ENCODE measurements at places on chromosomes 7 and 10. TPM values are rescaled to one million over a fixed set of nuclear protein-coding genes. Genes with fewer than 3 reads are reported as not detected.
A peak's percentile ranks its signal among the peaks of the same experiment; 100 is the strongest.

DNA sequence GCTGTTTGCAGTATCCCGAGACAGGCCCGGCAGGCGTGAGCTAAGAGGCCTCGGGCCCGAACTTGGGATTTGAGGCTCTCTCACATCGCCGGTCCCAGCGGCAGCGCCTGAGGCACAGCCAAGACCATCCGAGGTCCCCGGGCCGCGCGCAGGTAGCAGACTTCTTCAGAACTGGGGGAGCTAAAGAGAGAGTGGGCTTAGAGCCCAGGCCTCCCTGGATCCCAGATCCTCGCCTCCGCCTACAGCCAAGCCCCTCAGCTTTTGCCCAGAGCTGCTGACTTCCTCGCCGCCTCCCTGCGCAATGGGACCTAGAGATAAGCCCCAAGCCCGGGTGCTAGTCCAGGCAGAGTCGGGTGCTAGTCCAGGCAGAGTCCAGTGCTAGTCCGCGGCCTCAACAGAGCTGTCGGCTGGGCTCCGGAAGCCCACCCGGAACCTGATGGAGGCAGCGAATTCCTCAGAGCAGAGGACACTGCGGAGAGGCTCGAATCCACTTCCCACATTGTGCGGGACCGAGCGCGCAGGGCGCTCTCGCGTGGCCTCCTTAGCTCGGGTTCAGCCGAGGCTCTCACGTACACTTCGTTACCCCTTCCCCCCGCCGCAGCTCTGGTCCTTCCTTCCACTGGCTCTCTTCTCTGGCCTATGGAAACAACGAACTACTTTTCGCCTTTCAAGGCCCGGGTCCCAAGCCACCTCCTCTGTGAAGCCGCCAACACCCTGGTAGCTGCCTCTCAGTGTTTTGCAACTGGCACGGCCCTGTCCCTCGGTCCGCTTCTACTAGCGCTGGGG is 5.8 kb downstream of the LBX1 start:
- DNase-seq, result no peak

GRCh38 chr7:2821842-2822507 is 22.1 kb downstream of the GNA12 start:
- no peak for DNase-seq

DNA sequence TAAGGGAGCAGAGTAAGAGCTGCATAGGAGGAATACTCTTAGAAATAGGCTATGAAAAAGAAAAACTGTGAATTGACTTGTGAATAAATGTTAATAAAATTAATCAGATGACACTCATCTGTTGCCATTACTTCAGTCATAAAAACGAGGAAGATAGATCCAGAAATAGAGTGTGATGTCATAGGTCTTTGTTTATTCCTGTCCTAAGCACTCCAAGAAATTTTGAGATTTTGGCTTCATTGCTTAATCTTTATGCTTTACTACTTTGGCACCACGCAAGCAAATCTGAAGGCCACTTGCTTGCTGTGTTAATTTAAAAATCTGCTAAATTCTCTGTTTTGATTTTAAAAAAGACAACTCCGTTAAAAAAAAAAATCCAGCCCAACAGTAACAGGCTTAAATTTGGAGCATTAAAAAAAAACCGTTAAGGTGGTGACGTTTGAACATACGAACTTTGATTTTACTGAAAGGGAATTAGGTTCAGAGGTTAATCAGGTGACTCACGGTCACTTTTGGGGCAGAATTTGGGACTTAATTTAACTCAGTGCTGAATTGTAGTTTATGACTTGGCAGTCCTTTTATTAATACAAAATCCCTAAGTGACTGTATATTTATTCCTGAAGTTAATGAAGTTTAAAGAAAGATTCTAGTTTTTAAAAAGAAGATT is 3.4 kb downstream of the IFRD1 start:
- DNase-seq, result no peak

DNA sequence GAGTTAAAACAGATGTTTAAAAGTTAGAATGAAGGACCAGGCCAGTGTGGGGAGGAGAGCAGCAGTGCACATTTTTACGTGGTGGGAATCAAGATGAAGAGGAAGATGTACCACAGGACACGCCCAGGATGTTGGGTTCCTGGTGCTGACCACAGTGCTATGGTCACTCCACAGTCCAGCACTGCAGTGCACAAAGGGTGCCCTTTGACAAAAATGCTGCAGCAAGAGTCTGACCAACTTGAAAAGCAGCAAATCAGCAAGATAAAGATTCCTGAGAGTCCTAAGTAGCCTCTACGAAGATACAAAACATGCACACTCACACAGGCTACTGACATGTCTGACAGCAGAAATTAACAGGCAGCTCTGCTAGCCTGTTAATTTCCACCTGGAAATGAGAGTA is 107.1 kb downstream of the PIP4K2A start:
- no peak for DNase-seq

- DNase-seq, result peak; percentile 28
Measured at GRCh38 chr10:100654782-100655325, 90.5 kb upstream of the PAX2 start.

- no peak for DNase-seq
Measured at GRCh38 chr10:75091146-75091545, 20.3 kb upstream of the SAMD8 start.

DNA sequence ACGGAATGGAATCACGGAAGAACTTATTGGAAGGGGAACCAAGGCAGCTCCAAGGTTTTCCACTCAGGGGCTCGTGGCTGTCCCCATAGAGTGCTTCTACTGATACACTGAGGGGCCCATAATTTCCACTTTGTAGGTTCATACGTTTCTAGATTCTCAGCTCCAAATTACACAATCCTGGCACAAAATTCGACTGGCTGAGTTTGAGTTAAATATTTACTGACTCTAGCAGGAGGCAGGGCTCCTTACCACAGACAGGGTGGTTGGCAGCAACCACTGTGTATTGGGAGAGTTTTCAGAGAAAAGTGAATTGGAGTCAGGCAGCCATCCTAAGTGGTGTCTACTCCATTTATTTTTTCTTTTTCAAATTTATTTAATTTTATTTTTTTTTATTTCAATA is 55.4 kb upstream of the SEC61G start:
- DNase-seq, result no peak

The SDK1 gene
- total RNA-seq, result 4.3 TPM

The ZNF853 gene
- total RNA-seq, result 7.9 TPM

The PCLO gene
- 5.1 TPM for total RNA-seq

The PAPOLB gene
- total RNA-seq, result 0.10 TPM

Data from endothelial cell (in vitro differentiated cells).